A549 treated with RU486 at 1 μM for 4 hours (cell line): ENCODE measurements at places on chromosomes 12 and 14. TPM values are rescaled to one million over a fixed set of nuclear protein-coding genes. Genes with fewer than 3 reads are reported as not detected.

The LIN7A gene
- 0.37 to 0.70 TPM (median 0.51 TPM) in 5 replicates for total RNA-seq

The BCAT1 gene
- 8.8 to 12.8 TPM (median 10.1 TPM) in 5 replicates for total RNA-seq

The WNT1 gene
- total RNA-seq, result 0.18 TPM in 1 of 5 replicates, not detected in the others

The FOXG1 gene
- total RNA-seq, result 0.05 to 0.17 TPM (median 0.13 TPM) in 5 replicates

The KRT6B gene
- not detected in 5 replicates for total RNA-seq

The BBOF1 gene
- total RNA-seq, result 2.3 to 5.2 TPM (median 3.6 TPM) in 5 replicates

The KLHL33 gene
- not detected in 5 replicates for total RNA-seq

The LRTM2 gene
- not detected in 5 replicates for total RNA-seq

The TSPAN19 gene
- total RNA-seq, result 0.18 TPM in 1 of 5 replicates, not detected in the others

The CISTR gene
- total RNA-seq, result not detected in 5 replicates

The CYP27B1 gene
- total RNA-seq, result 0.89 to 2.8 TPM (median 2.3 TPM) in 5 replicates

The C14orf180 gene
- total RNA-seq, result not detected in 5 replicates
